Liver (tissue), 10 donors: ENCODE measurements at places on chromosomes 12 and 14. TPM values are rescaled to one million over a fixed set of nuclear protein-coding genes. Genes with fewer than 3 reads are reported as not detected.

DNA sequence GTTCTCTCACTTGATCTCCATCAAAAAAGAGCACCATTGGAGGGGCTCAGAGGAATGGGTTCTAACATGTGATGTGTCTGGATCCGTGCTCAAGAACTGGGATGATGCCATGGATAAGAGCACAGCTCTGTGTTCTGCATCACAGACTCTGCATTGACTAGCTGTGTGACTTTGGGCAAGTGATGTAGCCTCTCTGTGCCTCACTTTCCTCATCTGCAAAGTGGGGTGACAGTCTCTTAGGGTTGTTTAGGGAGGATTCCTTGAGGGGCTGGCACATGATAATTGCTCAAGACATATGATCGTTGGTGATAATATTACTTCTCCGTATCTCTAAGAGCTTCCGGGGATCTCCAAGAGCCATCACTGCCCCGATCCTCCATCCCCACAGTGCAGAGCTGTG lies 202.3 kb downstream of the CHST11 start:
- no peak overlapping the region for H3K4me3 ChIP-seq
- H3K4me1 ChIP-seq = no peaks in the 10 kb centered on the region
- H3K27me3 ChIP-seq = peaks cover 3% of the 10 kb centered on the region
- DNase-seq = no peak
- H3K36me3 ChIP-seq = no peaks in the 10 kb centered on the region

DNA sequence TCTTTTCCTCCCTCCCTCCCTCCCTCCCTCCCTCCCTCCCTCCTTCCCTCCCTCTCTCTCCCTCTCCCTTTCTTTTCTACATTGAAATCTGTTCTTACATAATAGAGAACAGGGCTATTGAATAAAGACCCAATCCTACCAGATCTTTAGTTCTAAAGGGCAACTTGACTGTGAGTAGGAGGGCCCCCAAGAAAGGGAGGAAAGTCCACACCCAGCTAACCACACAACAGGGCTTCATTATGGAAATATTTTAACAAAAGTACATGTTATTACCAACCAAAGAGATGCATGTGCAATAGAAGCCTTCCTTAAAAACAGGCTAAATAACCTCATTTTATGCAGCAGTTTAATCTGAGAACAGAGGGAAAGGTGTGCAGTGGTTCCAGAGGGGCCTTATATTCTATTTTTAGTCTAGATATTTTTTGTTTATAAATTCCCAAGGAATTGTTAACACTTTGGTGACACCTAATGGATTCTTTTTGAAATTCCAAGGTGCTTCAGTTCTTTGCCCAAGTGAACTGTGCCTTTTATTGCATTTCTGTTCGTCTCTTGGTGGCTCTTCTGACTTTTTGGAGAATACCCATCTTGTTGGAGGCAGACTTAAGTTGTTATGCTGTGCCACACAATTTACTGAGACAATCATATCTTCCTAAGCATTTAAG lies 63.0 kb downstream of the GNS start:
- no peak overlapping the region for H3K27ac ChIP-seq
- H3K4me1 ChIP-seq = no peaks in the 10 kb centered on the region
- H3K36me3 ChIP-seq = peaks cover 3% of the 10 kb centered on the region
- no peak for DNase-seq
- H3K4me3 ChIP-seq = no peak overlapping the region
- H3K27me3 ChIP-seq = no peaks in the 10 kb centered on the region

GRCh38 chr12:64757771-64758170 lies 1.4 kb downstream of the GNS start:
- DNase-seq = no peak
- H3K27me3 ChIP-seq = no peaks in the 10 kb centered on the region
- H3K4me3 ChIP-seq = no peak overlapping the region
- peaks cover 3% of the 10 kb centered on the region for H3K4me1 ChIP-seq

The RNASE1 gene
- total RNA-seq = 5.8 TPM

The KLRG1 gene
- 2.8 TPM for total RNA-seq
